ENCODE measurements at places on chromosomes 3 and 15.

DNA sequence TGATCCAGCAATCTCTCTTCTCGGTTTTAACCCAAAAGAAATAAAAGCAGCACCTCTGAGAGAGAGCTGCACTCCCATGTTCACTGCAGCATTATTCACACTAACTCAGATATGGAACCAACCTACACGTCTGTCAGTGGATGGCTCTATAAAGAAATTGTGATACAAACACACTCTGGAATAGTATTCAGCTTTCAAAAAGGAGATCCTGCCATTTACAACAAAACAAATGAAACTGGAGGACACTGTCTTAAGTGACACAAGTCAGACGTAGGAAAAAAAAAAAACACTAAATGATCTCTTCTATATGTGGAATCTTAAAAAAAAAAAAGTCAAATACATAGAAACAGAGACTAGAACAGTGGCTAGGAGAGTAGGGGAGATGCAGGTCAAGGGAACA is 9.2 kb downstream of the HERC1 start:
- no peak for DNase-seq

DNA sequence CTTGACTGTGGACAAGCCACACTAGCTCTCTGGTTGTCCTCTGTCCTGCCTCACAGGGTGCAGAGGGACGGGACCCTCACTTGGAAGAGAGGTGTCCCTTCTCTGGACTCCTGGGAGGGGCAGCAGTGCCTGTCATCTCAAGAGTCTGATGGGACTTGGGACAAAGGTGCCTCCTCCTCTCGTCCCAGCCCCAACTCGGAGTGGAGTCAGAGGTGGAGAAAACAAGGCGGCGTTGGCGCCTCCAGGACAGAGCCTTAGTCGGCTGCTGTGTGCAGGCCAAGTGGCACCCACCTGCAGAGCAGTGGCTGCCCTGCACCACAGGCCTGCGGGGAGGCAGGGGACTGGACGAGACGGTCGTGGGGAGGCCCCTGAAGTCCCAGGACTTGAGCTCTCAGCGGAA is 9.4 kb upstream of the SEC13 start:
- no peak for DNase-seq

DNA sequence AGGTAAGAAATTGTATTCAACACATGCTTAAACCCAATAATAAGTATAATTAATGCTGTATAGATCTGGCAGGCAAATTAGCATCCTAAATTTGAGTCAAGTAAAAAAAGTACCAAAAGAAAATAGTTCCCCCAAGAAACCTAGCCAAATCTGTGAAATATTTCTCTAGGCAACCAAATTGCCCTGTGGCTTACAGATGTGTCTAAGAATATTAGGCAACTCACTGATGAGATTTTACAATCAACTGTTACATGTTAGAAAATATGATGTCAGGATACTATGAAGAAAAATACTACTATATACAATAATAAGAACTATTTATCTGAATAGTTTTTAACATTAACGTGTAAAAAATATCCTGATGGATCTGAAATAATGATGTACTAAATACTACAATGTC is 397.1 kb downstream of the TIGIT start:
- DNase-seq: no peak

DNA sequence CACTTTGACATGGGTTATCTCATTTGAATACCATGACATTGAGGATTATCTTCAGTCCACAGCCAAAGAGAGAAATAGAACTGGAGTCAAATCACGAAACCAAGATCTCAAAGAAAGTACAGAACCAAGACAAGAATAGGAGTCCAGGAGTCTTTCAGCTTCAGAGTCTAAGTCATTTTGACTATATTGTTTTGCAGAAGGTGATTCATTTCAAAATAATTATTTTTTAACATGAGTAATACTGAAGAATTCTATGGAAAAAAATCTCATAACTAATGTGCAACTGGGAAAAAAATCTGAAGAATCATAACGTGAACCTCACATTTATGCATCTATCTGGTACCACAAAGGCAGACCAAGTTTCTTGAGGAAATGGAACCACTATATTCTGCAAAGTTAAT is 60.3 kb downstream of the UBE3A start:
- no peak for DNase-seq

DNA sequence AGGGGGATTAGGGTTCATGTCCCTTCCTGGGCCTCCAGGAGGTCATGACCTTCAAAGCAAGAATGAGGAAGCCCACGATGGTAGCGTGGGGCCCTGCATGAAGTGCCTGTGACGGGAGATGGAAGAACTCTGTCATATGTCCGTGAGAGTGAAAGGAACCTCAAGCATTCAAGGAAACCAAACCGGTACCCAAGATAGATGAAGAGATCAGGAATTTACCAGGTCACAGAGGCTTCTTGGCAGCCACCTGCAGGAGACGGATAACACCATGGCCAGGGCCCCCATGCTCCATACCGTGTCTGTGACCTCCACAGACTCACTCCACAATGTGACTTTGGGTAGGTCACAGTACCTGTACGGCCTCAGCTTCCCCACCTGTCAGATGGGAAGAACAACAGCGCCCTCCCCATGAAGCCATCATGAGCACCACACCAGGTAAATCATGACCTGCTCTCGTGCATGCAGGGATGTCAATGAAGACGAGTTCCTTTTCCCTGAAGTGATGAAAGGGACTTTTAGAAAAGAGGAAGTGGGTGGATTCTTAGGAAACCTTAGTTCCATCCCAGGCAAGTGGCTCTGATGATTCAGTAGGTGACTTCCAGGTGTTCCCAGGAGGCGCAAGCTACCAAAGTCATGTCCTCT is 23.3 kb upstream of the CYP11A1 start:
- no peak for DNase-seq

DNA sequence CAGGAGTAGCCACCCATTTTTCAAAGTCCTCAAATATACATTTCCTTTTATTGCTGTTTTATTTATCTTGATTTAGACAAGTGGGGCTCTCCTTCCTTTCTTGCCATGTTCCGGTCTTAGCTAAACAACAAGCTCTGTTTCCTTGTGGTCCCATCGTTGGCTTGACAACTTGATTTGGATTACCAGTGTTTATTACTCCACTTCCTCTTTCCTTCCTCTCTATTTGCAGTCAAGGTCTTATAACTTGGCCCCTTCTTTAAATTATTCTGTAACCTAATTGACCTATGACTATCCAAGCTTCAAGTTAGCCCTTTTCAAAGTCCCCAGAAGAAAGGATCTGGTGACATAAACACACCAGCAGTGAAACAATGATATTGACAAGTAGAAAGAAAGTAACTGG is 130.6 kb upstream of the STT3B start:
- DNase-seq: no peak

DNA sequence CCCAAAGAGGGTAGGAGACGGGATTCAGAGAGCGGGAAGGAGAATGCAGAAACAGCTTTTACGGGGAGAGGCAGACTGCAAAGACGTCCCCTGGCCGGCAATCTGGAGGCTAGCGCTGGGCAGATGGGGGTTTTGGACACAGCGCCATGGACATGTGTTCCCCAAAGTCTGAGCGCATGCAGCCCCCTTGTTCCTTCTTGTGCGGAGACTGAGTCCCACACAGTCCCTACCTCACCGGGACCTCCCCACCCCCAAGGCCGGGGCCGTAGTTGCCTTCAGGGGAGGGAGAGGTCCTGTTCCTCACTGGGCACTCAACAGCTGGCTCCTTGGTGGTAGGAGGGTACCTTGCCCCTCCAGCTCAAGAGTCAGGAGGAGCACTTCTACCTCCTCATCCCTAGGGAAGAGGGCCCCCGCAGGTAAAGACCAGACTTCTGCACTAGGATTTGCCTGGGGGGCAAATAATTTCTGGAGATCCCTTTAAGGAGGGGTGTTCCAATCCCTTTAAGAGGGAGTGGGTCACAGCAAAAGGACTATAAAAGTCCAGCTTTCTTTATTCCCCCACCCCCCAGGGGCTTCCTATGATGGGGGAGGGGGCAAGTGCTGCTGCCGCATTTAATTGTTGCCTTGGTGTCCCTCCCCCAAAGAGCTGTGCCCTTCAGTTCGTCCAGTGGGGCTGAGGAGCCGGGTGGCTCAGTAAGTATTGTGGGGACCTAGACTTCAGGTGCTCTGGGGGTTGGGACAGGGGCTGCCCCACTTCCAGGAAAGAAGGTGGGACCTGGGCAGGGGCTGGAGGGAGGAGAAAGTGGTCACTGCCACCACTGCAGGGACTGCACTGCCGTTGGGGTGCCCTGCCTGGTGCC is 3.6 kb upstream of the BAHD1 start:
- no peak for DNase-seq

GRCh38 chr3:81013360-81013759 is 748.1 kb downstream of the GBE1 start:
- no peak for DNase-seq

DNA sequence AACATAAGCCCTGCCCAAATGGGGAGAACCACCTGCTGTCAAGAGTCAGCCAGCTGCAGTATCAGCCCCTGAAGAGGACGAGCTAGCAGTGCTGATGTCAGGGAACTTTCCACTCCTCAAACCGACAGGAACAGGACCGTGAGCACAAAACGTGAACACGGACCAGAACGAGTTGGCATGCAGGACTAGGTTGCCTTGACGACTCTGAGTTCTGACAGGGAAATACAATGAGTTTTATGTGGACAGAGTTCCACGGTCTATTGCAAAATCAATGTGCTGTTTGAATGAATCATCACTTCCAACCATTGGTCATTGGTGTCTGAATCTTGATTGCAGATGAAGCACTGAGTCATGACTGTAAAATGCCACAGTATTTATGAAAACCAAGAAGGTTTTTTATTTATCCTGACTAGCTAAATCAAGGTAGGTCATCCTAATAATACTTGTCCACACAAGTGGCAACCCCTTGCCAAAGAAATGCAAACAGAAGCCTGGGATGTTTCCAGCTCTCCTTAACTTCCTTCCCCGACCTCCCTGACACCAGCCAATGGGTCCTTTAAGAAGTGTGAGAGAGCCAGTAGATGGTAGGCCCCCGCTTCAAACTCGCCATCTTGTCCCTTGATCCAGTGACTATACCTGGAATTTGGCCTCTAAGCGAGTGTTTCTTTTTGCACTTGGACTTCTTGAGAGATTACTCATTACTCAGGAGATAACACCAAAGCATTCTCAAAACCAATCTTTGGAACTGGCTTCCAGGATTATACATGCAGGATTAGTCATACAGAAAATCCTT is 119.6 kb downstream of the ASB7 start:
- no peak for DNase-seq

DNA sequence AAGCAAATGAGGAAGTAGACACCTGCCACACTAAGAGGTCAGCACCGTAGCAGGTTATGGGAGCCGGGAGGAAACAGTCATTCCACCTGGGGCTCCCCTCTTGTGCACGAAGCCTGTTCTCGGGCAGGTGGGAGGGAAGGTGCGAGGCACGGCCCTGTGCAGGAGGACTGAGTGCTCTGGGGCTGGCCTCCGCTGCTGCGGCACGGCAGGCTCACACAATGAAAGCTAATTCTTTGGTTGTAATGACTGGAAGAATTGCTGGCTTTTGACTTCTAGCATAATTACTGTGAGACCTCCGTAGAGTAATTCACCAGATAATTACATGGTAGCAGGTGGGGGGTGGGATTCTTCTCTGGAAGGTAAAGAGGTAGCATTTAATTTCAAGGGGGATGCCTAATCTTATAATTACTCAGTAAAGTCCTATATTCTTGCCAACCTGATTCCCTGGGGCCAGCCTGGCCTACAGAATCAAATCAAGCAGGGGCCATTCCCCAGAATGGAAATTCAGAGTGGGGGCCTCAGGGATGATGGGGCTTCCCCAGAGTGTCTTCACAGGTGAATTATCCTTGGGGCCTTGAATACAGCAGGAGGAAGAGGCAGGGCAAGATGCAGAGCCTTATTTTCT is 129.1 kb downstream of the TPRA1 start:
- DNase-seq: no peak

All from stimulated activated CD4-positive, alpha-beta T cell treated with anti-CD3 and anti-CD28 coated beads, TNF-alpha, amount 100 ng/mL, for 24 hours (primary cell).